ENCODE measurements at places on chromosomes 13 and 19.

DNA sequence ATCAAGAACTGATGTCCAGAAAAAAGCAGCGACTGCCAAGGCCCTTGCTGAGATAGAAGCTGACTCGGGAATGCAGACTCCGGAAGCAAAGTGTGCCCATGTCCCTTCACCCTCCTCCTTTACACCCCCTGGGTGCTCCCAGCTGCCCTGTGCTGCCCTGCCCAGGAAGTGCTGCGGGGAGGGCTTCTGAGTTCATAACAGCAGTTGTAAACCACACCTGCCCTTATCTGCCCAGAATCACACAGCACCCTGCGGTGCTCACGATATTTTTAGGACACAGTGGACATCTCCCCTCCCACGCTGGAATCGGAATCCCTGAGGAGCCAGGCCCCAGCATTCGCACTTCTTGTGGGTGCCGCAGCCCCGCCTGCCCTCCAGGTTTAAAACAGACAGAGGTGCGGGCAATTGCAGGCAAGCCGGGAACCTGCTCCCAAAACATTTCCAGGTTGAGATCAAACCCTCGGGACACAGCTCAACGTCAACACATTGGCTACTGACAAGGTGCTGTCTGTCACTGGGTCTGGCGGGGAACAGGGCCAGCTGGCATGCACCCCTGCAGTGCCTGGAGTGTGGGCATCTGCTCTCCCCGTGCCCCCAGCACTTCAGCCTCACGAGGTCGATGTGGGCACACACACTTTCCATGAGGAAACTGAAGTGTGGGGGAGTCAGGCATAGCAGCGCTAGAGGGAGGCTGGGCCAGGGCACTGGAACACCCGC is 36.8 kb downstream of the RAB20 start:
- no peak for DNase-seq

GRCh38 chr19:46042252-46042883 is 1.6 kb upstream of the IGFL4 start:
- no peak for DNase-seq

- DNase-seq: no peak
Measured at GRCh38 chr13:37412241-37412921, 186.2 kb downstream of the POSTN start.

GRCh38 chr13:53759016-53759415 is 730.4 kb downstream of the OLFM4 start:
- no peak for DNase-seq

- no peak for DNase-seq
Measured at GRCh38 chr19:42111384-42111783, 20.9 kb downstream of the POU2F2 start.

DNA sequence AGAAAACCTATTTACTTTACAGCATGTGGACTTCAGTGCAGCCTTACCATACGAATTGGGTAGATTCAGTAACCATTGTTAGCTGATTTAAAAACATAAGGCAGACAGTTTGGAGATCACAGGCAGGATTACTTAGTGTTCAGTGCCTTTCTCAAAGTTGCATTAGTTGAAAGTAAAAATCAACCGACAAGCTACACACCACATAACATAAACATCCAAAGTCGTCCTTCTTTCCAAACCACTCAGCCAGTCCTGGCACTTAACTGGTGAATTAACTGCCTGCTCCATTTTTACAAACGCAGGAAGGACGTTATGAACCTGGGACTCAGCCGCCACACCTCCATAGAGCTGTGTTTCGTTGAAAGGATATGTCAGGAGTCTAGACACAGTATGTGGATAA is 91.4 kb downstream of the COL4A1 start:
- DNase-seq: no peak

DNA sequence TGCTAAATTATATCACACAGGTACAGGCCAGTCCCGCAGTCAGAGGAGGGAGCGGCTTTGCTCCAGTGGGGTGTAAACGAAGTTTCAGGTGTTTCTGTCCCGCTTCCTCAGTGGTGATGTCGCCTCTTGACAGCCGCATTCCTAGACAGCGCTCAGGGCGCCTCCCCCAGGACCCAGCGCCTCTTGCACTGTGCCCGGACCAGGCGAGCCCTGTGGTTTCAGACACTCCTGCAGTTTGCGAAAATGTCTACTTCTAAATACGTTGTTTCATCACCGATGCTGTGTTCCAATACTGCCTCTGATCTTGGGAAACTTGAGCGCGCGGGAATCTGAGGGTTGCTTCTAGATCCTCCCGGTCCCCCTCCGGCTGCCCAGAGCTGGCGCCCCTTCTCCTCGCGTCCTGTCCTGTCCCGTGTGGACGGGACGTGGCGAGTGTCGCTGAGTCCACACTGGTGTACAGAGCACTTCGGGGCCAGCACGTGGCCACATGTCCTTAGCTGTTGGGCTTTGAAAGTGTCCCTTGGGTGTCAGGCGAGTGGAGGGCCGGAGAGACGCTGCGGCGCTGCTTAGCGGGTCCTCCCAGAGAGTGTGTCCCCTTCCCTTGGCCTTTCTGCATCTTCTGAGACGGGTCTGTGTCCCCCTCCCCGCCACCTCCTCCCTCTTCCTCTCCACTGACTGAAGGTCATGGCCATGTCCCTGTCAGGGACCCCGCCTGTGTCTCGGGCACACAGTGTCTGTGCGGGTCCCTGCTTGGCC is 14.6 kb upstream of the RPS15 start:
- DNase-seq: no peak

- no peak for DNase-seq
Measured at GRCh38 chr19:16581971-16582343, 9.7 kb upstream of the SLC35E1 start.

GRCh38 chr19:14367016-14367415 is 14.2 kb upstream of the ADGRE5 start:
- DNase-seq: no peak

DNA sequence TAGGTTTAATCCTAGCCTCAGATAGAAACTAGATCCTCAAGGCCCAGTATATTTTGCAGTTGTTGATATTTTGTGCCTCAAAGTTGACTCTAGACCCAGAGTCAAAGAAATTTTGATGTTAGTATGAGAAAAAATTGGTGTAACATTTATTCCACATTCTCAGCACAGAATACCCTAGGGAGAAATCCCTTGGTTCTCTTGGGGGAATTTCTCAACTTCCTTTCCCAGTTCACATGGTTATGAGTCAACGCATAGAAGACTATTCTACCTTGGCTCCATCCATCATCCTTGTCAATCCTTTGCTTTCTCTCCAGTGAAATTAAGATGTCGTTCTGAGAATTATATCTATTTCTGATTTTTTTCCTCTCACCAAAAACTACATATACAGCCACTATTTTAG is 145.3 kb downstream of the POSTN start:
- no peak for DNase-seq

DNA sequence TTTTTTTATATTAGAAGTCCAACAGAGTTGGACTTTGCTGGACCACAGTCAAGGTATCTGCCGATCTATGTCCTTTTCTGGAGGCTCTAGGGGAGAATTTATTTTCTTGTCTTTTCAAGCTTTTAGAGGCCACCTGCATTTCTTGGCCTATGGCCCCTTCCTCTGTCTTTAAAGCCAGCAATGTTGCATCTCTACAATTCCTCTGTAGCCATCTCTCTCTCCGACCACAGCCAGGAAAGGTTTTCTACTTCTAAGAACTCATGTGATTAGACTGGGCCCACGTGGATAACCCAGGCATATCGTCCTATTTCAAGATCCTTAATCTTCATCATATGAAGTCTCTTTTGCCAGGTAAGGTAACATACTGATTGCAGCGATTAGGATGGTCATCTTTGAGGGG is 43.5 kb upstream of the RGCC start:
- no peak for DNase-seq

- no peak for DNase-seq
Measured at GRCh38 chr13:111263566-111263965, 56.9 kb upstream of the TEX29 start.

DNA sequence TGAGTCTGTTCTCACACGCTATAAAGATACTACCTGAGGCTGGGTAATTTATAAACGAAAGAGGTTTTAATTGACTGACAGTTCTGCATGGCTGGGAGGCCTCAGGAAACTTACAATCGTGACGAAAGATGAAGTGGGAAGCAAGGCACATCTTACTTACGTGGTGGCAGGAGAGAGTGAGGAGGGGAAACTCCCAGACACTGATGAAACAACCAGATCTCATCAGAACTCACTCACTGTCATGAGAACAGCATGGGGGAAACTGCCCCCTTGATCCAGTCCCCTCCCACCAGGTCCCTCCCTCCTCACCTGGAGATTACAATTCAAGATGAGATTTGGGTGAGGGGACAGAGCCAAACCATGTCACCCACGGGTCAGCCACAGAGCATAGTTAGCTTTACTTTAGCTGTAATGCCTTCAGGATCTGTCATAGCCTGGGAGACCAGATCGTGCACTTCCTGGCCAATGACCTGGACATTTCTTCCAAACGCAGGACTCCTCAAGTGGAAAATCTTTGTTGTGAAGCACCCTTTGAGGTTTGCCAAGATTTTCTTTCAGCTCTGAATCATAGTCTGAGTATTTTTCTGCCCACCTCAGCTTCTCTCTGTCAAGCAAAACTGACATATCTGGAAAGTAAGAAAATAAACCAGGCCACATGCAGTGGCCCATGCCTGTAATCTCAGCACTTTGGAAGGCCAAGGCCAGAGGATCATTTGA is 25.2 kb upstream of the HIF3A start:
- no peak for DNase-seq

DNA sequence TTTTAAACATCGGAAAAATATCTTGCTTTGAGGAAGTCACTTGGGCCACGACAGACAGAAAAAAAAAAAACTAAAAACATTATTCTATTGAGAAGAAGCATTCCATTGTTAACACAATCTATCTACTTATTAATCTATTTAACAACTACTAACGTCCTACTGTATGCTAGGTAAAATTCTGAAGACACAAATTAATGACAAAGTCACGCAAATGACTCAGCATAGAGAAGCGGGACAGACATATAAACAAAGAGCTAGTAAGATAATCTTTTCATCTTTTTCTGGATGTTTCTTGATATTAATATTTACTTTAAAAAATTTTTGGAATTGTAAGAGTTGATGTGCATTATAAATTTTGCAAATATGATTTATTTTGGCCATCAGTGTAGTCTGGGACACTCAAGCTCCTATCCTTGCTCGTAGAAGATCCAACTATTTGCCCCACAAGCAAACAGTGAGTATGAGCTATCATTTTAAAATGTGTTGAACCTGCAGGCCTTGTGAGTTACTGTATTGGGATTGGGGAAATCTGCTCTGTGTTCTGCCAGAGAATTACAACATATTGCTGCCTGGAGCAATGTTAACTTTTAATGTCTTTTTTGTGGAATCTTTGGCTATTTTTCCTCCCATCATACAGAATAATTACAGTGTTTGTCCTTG is 109.1 kb downstream of the PCDH9 start:
- DNase-seq: no peak

- no peak for DNase-seq
Measured at GRCh38 chr13:20499986-20500385, 25.7 kb downstream of the CRYL1 start.

DNA sequence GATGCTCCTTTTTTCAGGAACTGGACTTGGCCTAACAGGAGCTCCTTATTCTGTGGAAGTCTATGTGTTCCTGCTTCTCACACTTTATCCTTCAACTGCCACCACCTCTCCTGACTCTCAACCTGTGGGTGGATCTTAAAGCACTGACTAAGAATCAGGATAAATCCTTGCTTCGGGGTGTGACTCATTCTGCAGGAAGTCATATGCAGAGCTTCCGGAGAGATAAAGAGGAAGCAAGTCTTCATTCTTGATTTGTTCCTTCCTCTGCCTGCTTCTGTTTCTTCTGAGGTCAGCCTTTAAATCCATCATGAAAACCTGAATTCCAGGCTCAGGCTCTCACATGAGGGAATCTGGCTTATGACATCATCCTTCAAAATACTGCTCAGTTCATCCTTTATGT is 137.1 kb upstream of the ATXN8OS start:
- DNase-seq: no peak

DNA sequence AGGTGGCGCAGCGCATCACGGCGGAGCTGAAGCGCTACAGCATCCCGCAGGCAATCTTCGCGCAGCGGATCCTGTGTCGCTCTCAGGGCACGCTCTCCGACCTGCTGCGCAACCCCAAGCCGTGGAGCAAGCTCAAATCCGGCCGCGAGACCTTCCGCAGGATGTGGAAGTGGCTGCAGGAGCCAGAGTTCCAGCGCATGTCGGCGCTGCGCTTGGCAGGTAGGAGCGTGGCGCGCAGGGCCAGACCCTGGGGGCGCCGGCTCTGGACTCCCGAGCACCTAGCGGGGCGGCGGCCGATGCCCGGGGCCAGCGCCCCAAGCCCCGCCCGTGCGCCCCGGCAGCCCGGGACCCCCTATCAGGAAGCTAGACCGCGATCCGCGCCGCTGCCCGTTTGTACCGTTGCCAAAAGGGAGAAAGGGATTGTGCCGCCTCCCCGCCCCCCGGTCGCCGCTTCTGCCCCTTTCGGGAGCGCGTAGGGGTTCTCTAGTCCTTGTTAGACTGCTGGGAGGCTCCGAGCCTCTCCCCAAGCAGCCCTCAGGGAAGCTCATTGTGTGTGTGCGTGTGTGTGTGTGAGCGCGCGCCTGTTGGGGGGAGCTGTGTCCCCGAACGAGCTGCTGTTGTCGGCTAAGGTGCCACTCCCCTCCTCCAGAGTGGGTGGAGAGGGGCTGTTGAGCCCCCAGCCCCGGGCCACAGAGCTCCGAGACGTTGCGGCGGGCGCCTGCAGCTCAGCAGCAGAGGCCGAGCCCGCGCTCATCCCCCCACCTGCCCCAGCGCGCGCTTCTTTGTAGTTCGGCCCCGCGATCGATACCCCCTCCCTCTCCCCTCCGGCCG is 1.5 kb downstream of the ONECUT3 start:
- no peak for DNase-seq

GRCh38 chr13:88932950-88933349 is 1261.8 kb downstream of the SLITRK5 start:
- no peak for DNase-seq

- peak; percentile 88 for DNase-seq
Measured at GRCh38 chr19:10580979-10581631, 6.0 kb downstream of the AP1M2 start.

Measured in stimulated activated CD8-positive, alpha-beta memory T cell treated with anti-CD3 and anti-CD28 coated beads, Interleukin-12 subunit alpha, Interleukin-12 subunit beta, amount 100 ng/mL, for 1 hour (primary cell).